Right atrium auricular region (tissue), 2 donors: ENCODE measurements at places on chromosomes 4 and X. TPM values are rescaled to one million over a fixed set of nuclear protein-coding genes. Genes with fewer than 3 reads are reported as not detected.

Gene REELD1
- not detected for total RNA-seq

- DNase-seq = peak; percentile 94
- H3K36me3 ChIP-seq = no peaks in the 10 kb centered on the region
- no peaks in the 10 kb centered on the region for H3K27me3 ChIP-seq
- H3K27ac ChIP-seq = peak overlapping the region; percentile 85
- H3K4me3 ChIP-seq = no peak overlapping the region
These were observed 65.8 kb upstream of the MSN start for GRCh38 chrX:65601530-65602220.

Gene CD38
- 3.1 TPM for total RNA-seq

Gene DAPP1
- 1.3 TPM for total RNA-seq

DNA sequence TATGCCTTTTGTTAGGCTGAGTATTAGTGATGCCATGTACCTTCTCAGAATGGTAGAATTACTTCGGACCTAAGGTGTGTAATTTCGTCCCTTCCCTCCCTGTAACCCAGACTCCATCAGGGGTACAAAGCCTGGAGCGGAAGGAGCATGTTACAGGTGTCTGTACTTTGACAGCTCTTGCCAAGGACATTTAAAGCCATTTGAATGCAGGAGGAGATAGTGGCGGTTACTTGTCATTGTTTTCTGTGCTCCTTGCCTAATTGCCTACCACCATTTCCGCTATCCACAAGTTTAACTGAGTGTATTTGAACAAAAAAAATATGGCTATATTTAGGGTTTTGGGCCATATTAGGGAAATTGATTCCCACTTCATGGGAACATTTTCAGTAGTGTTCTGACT lies 1.8 kb downstream of the FNIP2 start:
- H3K4me3 ChIP-seq = peak overlapping the region; percentile 87
- no peaks in the 10 kb centered on the region for H3K36me3 ChIP-seq
- H3K27ac ChIP-seq = peak overlapping the region; percentile 89
- no peaks in the 10 kb centered on the region for H3K27me3 ChIP-seq
- DNase-seq = no peak
- no peaks in the 10 kb centered on the region for H3K4me1 ChIP-seq

Gene ARHGAP4
- 8.9 TPM for total RNA-seq

DNA sequence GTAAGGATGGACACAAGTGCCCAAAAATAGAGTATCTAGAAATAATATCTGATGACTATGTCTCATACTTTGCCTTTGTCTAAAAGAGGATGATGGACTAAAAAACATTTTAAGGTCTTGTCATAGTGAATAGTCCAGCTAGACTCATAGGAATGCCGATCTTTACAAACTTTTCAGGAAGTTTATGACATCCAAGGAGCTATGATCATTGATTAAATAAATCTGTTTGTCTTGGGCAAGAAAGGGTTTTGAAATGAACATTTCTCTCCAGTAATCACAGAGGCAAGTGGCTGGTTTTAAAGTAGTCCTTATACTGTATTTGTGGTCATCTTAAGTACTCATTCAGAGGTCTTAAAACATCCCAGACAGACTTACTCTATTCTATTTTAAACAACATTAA lies 109.8 kb downstream of the MAPK10 start:
- no peak for DNase-seq
- H3K27ac ChIP-seq = no peak overlapping the region
- no peaks in the 10 kb centered on the region for H3K36me3 ChIP-seq
- no peak overlapping the region for H3K4me3 ChIP-seq

Gene LRCH2
- 6.0 TPM for total RNA-seq

DNA sequence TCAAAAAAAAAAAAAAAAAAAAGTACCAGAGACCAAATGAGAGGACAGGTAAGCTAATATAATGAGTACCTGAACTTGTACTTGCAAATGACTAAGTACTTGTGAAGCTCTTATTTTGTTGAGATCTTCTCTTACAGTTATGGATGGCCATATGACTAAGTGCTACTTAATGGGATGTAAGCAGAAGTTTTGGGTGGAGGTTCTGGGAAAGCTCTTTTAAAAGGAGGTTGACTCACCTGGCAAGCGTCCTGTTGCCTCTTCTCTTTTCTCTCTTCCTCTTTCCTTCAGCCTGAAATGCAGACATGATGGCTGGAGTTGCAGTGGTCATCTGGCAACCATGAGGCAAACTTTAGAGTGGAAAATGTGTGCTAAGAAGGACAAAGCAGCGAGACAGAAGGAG lies 36.9 kb upstream of the MED14 start:
- no peak overlapping the region for H3K27ac ChIP-seq
- H3K27me3 ChIP-seq = no peaks in the 10 kb centered on the region
- no peak overlapping the region for H3K4me3 ChIP-seq
- H3K36me3 ChIP-seq = no peaks in the 10 kb centered on the region

GRCh38 chr4:3486541-3487540 lies 23.7 kb downstream of the DOK7 start:
- H3K4me1 ChIP-seq = no peaks in the 10 kb centered on the region
- no peak overlapping the region for H3K4me3 ChIP-seq
- peaks cover 6% of the 10 kb centered on the region for H3K36me3 ChIP-seq
- DNase-seq = no peak

GRCh38 chr4:173478913-173479283 lies 51.1 kb downstream of the HAND2 start:
- no peaks in the 10 kb centered on the region for H3K4me1 ChIP-seq
- H3K27me3 ChIP-seq = no peaks in the 10 kb centered on the region
- H3K27ac ChIP-seq = peak overlapping the region; percentile 61
- no peak for DNase-seq
- no peaks in the 10 kb centered on the region for H3K36me3 ChIP-seq
- H3K4me3 ChIP-seq = no peak overlapping the region

DNA sequence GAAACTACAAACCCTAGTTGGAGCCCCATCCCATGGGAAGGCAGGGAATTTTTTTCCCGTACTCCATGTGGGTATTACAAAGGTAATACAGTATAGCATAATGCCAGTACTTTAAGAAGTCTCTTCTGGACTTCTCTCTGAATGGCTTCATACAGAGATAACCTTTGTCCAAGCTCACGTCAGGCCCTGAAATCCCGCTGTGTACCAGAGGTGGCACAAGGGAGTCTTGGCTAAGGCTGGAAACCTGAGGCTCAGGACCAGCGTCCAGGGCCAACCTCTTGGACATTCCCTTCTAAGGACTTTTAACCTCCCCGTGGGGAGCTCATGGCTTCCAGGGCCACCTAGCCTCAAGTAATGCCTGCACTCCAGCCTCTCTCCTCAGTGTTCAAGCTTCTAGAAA lies 338.9 kb upstream of the FAM241A start:
- H3K4me1 ChIP-seq = no peaks in the 10 kb centered on the region
- H3K27me3 ChIP-seq = no peaks in the 10 kb centered on the region
- no peak overlapping the region for H3K27ac ChIP-seq

GRCh38 chr4:139863531-139863930 lies 197.9 kb downstream of the MGST2 start:
- H3K27ac ChIP-seq = no peak overlapping the region
- no peaks in the 10 kb centered on the region for H3K4me1 ChIP-seq
- H3K36me3 ChIP-seq = no peaks in the 10 kb centered on the region
- no peaks in the 10 kb centered on the region for H3K27me3 ChIP-seq
- no peak for DNase-seq

- no peak overlapping the region for H3K4me3 ChIP-seq
- H3K36me3 ChIP-seq = no peaks in the 10 kb centered on the region
- no peaks in the 10 kb centered on the region for H3K4me1 ChIP-seq
- no peak overlapping the region for H3K27ac ChIP-seq
- no peak for DNase-seq
These were observed 221.6 kb upstream of the SPANXN4 start for GRCh38 chrX:142804085-142804484.

GRCh38 chrX:31894152-31894551 lies 822.3 kb upstream of the FTHL17 start:
- H3K36me3 ChIP-seq = no peaks in the 10 kb centered on the region
- DNase-seq = no peak
- H3K4me1 ChIP-seq = no peaks in the 10 kb centered on the region
- H3K4me3 ChIP-seq = no peak overlapping the region
- H3K27ac ChIP-seq = no peak overlapping the region

DNA sequence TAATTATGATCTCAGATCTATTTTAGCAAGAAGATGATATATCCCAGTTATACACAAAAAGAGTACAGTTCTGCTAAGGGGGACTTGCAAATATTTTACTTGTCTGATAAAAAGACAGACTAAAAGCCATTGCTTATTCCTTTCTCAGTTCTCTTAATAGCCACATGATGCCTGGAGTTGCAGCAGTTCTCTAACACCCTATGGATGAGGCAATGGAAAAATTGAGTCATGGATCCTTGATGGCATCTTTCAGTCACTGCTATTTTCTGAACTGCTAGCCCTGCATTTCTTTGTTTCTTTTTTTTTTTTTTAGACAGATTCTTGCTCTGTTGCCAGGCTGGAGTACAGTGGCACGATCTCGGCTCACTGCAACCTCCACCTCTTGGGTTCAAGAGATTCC lies 1956.7 kb downstream of the C4orf33 start:
- DNase-seq = no peak
- no peak overlapping the region for H3K27ac ChIP-seq
- no peak overlapping the region for H3K4me3 ChIP-seq
- H3K4me1 ChIP-seq = no peaks in the 10 kb centered on the region

GRCh38 chrX:115693476-115693875 lies 132.5 kb downstream of the PLS3 start:
- DNase-seq = no peak
- no peak overlapping the region for H3K4me3 ChIP-seq
- H3K4me1 ChIP-seq = no peaks in the 10 kb centered on the region
- no peak overlapping the region for H3K27ac ChIP-seq
- H3K27me3 ChIP-seq = no peaks in the 10 kb centered on the region
- H3K36me3 ChIP-seq = no peaks in the 10 kb centered on the region

DNA sequence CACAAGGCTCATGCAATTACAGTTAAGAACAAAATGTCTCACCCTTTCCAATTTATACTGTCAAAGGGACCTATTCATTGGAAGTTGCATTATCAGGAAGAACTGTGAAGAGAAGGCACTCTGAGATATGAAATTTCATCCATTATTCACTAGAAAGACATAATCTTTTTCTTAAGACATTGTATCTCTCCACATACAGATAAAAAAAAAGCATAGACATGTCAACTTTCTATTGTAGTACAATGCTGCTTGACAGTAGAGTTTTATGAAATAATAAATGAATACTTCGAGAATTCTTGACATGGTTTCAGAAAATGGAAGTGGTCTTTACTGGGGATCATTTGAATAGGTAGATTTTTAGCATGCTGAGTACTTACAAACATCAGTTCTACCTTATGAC lies 545.0 kb downstream of the TMA16 start:
- H3K36me3 ChIP-seq = no peaks in the 10 kb centered on the region
- no peaks in the 10 kb centered on the region for H3K27me3 ChIP-seq
- H3K27ac ChIP-seq = no peak overlapping the region
- no peaks in the 10 kb centered on the region for H3K4me1 ChIP-seq
- DNase-seq = no peak

Gene ZCCHC18
- total RNA-seq = 0.43 TPM

Gene JCHAIN
- total RNA-seq = 1.8 TPM

GRCh38 chr4:41408859-41409593 lies 128.9 kb upstream of the LIMCH1 start:
- DNase-seq = no peak
- H3K36me3 ChIP-seq = no peaks in the 10 kb centered on the region
- H3K27ac ChIP-seq = no peak overlapping the region
- no peaks in the 10 kb centered on the region for H3K4me1 ChIP-seq

- H3K4me3 ChIP-seq = no peak overlapping the region
- no peaks in the 10 kb centered on the region for H3K27me3 ChIP-seq
- no peak overlapping the region for H3K27ac ChIP-seq
- H3K4me1 ChIP-seq = no peaks in the 10 kb centered on the region
- H3K36me3 ChIP-seq = no peaks in the 10 kb centered on the region
These were observed 45.9 kb downstream of the WDFY3 start for GRCh38 chr4:84920617-84921016.

DNA sequence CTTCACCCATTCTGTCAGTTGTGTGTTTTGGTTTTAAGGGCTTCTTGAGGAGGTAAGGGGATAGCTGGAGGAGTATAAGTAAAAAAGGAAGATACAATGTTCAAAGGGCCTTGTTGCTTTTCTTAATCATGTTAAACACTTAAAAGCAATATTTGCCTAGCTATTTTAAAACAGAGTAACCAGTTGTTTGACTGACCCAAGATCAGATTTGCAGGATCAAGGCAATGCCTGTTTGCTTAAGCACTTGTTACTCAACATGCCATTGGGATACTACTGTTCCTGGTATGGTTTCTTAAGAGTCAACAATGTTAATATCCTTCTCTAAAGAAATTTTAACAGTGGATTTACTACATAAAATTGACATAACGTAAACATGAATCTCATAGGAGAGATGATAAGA lies 2.6 kb downstream of the DCLK2 start:
- no peaks in the 10 kb centered on the region for H3K27me3 ChIP-seq
- H3K36me3 ChIP-seq = no peaks in the 10 kb centered on the region
- H3K27ac ChIP-seq = no peak overlapping the region
- no peak overlapping the region for H3K4me3 ChIP-seq

DNA sequence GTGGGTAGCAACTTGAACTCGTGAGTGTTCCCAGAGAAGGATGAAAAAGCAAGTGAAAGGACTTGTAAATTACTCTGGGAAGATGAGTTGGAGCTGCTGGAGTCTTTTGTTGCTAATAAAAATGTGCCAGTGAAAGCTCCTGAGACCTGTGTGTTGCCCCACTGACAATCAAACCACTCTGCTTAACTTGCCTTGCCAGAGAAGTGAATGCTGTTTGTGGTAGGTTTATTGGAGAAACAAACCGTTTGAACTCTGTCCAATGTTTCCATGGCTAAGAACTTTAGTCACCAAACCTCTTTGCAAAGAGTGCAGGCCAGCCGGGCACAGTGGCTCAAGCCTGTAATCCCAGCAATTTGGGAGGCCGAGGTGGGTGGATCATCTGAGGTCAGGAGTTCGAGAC lies 586.9 kb downstream of the PCDH7 start:
- no peaks in the 10 kb centered on the region for H3K4me1 ChIP-seq
- H3K27ac ChIP-seq = no peak overlapping the region
- H3K27me3 ChIP-seq = no peaks in the 10 kb centered on the region
- no peaks in the 10 kb centered on the region for H3K36me3 ChIP-seq
- no peak overlapping the region for H3K4me3 ChIP-seq

Gene GRSF1
- 43.2 TPM for total RNA-seq

GRCh38 chrX:54991706-54992105 lies 2.3 kb downstream of the PFKFB1 start:
- no peaks in the 10 kb centered on the region for H3K27me3 ChIP-seq
- DNase-seq = no peak
- no peaks in the 10 kb centered on the region for H3K4me1 ChIP-seq
- no peaks in the 10 kb centered on the region for H3K36me3 ChIP-seq
- H3K4me3 ChIP-seq = no peak overlapping the region
